T follicular helper cell (primary cell): ENCODE measurements at places on chromosomes 5 and 9.

- no peak for DNase-seq
Measured at GRCh38 chr5:73306078-73306719, 133.2 kb downstream of the TMEM174 start.

GRCh38 chr9:109473329-109473728 is 24.8 kb downstream of the PTPN3 start:
- DNase-seq: no peak

- no peak for DNase-seq
Measured at GRCh38 chr9:116208417-116209232, 55.0 kb downstream of the PAPPA start.

DNA sequence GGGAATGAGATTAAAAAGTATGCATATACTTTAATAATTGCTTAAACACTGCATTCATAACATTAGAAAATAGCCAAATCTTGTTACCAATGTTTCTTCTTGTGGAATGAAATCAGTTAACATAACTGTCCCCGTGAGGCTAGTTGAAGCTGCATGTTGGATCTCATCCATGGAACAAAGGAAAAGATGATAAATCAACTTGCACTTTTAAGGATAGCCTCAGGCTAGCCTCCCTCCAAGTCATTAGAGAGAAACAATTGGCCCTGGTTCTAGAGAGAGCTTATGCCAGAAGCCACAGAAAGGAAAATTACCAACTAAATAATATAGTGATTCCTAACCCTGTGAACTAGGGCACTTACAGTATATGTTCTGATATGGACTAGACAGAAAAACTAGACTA is 66.9 kb downstream of the GRIN3A start:
- no peak for DNase-seq

DNA sequence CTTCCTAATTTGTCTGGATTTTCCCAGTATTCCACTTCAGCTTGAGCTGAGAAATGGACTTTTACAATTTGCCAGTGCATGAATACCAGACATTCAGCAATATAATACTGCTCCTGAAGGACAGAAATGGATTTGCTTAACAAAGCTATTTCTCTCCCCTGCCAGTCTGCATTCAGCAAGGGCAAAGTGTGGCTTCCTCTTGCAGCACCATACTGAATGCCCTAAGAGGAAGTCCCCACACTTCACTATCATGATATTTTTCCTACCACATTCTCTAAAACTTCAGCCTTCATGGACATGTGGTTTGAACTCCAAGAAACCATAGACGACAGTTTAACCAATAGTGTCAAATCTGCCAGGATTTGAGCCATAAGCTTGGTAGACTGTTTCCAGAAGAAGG is 19.8 kb upstream of the TLE4 start:
- no peak for DNase-seq

DNA sequence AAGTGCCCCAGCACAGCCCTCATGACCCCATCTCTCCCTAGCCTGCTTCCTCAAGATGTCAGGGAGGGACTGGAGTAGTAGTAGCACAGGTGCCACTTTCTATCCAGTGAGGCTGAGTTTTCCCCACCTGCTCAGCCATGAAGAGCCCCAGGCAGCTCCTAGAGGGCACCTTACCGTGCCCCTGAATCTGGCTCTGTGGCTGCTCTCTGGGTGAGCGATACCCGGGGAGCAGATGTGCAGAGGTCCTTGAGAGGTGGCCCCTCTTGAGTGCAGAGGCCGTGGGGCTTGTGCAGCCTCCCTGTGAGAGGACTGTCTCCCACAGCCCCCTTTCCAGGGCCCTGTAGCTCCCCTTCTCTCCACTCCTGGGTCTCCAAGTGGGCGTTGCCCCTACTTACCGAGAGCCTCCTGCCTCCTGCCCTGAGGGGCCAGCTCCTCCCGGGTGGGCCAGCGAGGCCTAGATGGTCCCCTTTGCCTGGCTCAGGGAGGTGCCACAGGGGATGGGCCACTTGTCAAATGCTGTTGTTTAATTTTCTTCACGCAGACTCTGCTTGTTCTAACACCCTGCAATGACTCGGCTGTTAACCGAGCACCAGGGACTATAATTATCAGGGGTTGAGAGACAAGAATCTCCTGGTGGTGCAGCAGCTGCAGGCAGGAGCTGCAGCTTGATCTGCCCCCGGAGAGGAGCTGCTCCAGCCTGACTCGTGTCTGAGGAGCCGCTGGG is 29.6 kb upstream of the PITX1 start:
- DNase-seq: no peak

DNA sequence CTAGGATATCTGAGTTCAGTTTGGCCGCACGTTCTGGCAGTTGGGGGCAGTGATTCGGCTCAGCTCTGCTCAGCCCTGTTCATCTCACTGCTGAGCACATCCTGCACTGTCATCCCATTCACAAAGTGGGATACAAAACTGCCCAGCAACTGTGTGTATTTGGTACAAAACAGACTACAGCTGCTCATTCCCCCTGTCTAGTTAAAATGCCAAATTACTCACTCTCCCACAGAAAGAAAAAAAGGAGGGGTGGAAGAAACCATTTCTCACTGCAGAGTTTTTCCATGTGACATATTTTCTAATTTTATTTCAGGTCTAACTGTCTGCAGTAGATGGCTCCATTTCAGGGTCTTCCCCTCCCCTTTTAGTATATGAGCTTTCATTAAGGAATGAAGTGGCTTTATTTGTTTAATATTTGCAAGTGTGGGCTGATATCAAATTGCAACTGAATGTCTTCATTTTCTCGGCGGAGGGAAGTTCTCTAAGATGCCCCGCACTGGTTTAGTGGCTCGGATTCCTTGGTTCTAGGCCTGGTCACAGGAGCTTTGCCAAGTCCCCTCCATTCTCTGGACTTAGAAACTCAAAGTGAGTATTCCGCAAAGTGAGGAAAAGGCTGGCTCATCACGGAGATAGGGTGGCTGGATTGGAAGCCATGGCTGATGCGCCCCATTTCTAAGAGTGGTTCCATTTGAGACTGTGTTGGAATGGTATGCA is 14.7 kb downstream of the COL15A1 start:
- DNase-seq: no peak

- DNase-seq: no peak
Measured at GRCh38 chr5:122463221-122463620, 151.2 kb downstream of the SNCAIP start.

- DNase-seq: no peak
Measured at GRCh38 chr5:137283801-137284200, 215.3 kb downstream of the SPOCK1 start.

- DNase-seq: no peak
Measured at GRCh38 chr5:94693043-94693822, 74.8 kb downstream of the SLF1 start.

DNA sequence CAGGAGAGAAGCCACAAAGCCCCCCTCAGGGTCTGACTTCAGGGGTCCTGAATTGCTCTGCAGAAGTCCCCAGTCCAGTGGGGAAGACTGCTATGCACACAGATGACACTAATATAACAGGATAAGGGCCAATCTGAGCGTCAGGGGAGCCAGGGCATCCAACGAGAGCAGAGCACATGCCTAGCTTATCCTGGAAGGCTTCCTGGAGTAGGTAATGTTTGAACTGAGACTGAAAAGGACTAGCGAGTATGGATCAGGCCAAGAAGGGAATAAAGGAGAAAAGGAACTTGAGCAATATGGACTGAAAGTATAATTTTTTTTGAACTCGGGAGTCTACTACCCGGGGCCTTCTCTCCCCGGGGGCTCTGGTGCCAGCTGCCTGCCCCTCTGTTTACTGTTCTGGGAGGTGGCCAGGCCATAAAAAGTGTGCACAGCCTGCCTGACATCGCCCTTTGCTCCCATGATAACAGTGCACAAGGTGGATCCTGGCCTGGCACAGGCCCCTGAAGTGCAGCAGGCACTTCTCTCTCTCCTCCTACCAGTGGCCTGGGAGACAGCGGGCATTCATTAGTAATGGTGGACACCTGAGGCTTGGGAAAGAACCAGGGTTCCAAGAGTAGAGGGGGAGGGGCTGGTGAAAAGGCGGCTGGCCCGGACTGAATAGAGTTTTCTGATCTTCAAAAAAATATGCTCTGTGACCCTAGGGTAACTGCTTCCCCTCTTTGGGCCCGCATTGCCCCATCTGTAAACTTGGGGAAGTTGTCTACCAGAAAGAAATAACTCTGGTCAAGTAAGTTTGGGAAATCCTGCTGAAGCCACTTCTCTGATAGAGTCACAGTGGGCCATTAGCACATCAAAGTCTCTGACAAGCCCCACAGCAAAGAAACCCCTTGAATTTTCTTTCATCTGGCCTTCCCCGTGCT is 4.6 kb upstream of the SLC6A7 start:
- DNase-seq: no peak
